T follicular helper cell (primary cell): ENCODE measurements at places on chromosomes 5 and 9.

DNA sequence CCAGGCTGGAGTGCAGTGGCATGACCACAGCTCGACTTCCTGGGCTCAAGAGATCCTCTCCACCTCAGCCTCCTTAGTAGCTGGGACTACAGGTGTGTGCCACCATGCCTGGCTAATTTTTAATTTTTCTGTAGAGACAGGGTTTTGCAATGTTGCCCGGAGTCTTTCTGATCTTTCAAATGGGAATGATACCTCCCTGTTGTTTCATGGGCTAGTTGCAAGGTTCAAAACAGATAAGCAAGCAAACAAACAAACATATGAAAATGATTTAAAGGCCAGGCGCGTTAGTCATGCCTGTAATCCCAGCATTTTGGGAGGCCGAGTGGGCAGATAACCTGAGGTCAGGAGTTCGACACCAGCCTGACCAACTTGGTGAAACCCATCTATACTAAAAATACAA, 45.3 kb upstream of the PLPP1 start:
- DNase-seq: no peak

GRCh38 chr9:130421802-130422276, 22.9 kb upstream of the ASS1 start:
- no peak for DNase-seq

DNA sequence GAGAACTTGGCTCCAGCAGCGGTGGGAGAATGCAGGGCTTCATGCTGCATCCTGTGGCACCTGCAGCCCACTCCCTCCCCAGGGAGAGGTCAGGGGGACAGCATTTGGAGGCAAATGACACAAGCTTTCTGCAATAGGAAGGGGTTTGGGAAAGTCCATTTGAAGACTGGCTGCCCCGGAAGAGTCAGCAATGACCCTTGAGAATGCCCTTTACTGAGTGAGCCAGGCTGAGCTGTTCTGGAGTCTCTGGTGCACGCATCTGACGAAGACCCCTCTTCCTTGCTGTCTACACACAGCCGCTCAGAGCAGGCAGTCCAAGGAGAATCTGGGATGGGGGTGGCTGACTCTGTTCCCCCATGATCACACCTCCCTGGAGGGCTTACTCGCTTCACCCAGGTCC, 5.5 kb upstream of the NXNL2 start:
- no peak for DNase-seq

- DNase-seq: no peak
Observed at GRCh38 chr5:173919443-173919842, 31.3 kb downstream of the CPEB4 start.

- DNase-seq: no peak
Observed at GRCh38 chr5:177015156-177015555, 7.3 kb upstream of the ZNF346 start.

GRCh38 chr5:105739732-105740131, 1931.0 kb downstream of the EFNA5 start:
- DNase-seq: no peak

DNA sequence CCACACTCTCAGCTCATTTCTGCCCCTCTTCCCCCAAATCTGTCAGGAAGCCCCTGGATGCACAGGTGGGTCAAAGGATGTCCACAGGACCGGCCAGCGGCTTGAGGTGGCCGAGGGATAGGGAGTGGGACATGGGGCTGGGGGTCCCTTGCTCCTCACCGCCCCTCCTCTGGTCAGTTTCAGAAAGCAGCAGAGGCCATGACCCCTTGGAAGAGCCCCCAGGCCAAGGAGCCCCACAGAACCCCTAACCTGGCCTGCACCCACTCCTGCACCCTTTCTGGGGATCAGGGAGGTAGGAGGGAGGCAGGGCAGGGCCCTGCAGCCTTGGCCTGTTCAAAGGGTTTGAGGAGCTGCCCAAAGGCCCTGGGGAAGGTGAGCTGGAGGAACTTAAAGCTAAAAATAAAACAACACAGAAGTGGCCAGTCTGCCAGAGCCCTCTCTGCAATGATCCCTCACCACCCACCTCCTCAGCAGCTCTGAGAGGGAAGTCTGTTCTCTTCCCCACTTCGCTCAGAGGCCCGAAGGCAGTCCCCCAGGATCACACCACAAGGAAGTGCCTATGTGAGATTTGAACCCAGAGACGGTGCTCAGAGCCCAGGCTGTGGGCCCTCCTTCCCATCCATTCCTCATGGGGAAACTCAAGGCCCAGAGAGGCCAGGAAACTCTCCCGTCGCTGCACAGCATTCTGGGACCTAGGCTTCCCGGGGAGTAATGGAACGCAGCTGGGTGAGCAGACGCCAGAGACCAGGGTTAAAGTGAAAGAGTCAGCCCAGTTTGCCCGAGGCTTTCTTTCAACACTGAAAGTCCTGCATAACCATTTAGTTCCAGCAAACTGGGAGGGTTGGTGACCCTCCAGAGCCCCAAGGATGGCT, 910 bp downstream of the ENG start:
- DNase-seq: no peak

DNA sequence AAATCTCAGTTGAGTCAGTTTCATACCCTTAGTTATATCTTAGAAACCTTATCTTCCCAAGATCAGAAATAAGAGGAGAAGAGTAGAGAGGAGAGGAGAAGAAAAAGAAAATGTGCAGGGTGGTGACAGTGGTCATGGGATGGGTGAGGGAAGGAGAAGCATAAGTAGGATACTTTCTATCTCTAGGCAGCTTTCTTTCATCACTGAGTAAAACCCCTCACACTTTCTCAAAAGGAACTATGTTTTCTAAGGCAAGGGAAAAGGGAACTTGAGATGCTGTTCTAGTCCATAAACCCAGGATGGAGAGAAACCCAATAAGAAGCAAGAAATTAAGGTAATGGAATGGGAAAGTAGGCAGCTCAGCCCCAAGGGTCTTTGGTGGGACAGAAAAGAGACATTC, 225.3 kb downstream of the MCTP1 start:
- no peak for DNase-seq

DNA sequence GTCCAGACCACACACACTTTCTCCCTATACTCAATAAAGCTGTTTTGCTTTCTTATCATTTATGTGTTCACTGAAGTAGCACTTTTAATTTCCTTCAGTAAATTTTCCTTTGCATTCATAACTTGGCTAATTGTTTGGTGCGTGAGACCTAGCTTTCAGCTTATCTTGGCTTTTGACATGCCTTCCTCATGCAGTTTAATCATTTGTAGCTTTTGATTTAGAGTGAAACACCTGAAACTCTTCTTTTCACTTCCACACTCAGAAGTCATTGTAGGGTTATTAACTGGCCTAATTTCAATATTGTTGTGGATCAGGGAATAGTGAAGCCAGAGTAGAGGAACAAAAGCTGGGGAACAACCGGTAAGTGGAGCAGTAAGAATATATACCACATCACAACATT, 114.7 kb downstream of the ST8SIA4 start:
- no peak for DNase-seq

DNA sequence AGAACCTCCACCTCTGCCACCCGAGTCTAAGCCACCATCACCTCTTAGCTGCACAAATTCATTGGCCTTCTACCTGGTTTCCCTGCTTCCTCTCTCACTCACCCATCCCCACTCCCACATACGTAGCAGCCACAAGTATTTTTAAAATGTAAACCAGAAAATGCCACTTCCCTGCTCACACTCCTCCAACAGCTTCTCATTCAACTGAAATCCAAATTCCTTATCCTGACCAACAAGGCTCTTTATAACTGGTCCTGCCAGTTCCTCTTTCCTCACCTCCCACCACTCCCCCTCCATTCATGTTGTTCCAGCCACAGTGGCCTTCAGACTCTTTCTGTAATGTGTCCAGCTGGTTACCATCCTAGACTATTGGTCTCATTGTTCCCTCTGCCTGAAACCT, 25.0 kb upstream of the PALM2AKAP2 start:
- DNase-seq: no peak

GRCh38 chr9:110249603-110250002, 6.7 kb downstream of the TXN start:
- no peak for DNase-seq

DNA sequence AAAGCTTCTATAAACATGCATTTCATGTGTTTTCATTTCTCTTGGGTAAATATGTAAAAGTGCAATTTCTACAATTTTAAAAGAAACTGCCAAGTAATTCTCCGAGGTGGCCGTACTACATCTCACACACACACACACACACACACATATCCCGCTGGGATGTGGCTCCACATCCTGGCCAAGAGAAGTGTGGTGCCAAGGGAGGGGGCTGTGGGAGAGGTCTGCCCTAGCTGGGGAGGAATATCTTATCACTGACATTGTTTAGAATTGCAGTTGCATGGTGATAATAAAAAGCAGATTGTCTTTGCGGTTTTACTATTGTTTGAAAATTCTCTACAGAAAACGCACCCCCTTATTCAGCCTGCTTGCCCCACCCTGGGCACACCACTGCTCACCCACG, 558.4 kb downstream of the BNC2 start:
- no peak for DNase-seq

DNA sequence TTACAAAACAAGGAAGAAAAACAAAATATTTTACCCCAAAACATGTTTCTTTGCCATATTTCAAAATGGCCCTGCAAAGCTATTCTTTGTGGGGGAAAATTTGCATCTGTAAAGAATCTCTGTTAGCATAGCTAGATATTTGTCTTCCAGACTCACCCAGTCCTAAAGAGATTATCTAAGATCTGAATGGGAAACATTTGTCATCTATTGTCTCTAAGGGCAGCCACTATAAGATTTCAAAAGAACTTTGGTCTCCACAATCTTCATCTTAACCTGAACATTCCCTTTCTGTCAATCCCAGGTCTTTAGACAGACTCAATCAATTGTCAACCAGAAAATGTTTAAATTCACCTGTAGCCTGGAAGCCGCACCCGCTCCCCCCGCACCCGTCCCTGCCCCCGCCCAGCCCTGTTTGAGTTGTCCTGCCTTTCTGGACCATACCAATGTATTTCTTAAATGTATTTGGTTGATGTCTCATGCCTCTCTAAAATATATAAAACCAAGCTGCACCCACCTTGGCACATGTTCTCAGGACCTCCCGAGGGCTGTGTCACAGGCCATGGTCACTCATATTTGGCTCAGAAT, 330.6 kb downstream of the RAB3C start:
- DNase-seq: no peak

DNA sequence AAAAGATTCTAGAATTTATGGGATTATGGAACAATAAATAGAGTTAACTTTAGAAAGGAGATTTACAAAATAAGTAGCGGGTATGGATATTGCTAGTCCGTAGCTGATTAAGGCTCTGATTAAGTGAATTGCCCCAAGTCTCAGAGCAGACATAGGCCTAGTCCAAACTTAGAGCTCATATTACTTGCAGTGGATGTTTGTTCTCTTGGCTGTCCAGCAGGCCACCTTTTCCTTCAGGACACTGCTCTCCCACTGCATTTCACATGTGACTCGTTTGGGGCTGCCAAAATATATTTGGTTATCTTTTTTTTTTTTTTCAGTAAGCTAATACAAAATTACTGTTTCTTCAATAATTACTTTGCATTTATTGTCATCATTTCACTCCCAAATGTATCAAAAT, 76.6 kb downstream of the ARRDC3 start:
- DNase-seq: no peak

- DNase-seq: peak; percentile 9
Observed at GRCh38 chr5:132225165-132226032, 2.3 kb downstream of the P4HA2 start.

DNA sequence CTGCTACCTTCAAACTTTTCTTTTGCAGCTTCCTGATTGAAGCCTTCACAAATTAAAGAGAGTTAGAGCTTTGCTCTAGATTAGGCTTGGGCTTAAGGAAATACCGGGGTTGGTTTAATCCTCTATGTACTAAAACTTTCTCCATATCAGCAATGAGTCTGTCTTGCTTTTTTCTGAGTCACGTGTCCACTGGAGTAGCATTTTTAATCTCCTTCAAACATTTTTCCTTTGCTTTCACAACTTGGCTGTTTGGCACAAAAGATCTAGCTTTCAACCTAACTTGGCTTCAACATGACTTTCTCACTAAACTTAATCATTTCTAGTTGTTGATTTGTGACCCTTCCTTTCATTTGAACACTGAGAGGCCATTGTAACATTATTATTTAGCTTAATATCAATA, 261.6 kb downstream of the PLK2 start:
- DNase-seq: no peak

DNA sequence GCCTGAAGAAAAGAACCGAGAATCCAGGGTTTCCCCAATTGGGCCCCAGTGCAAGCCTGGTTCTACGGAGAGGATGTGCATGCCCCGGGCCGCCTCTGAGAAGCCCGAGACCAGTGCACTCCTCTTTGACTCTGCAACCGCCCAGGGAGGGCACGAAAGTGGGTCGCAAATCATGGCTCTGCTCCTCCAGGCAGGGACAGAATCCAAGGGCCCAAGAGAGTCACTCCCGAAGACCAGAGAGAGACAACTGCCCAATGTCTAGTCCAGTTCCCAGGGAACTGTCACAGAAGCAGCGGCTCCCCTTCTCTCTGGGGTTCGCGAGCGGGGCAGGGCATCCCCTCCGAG, 107.8 kb downstream of the PSD2 start:
- no peak for DNase-seq

DNA sequence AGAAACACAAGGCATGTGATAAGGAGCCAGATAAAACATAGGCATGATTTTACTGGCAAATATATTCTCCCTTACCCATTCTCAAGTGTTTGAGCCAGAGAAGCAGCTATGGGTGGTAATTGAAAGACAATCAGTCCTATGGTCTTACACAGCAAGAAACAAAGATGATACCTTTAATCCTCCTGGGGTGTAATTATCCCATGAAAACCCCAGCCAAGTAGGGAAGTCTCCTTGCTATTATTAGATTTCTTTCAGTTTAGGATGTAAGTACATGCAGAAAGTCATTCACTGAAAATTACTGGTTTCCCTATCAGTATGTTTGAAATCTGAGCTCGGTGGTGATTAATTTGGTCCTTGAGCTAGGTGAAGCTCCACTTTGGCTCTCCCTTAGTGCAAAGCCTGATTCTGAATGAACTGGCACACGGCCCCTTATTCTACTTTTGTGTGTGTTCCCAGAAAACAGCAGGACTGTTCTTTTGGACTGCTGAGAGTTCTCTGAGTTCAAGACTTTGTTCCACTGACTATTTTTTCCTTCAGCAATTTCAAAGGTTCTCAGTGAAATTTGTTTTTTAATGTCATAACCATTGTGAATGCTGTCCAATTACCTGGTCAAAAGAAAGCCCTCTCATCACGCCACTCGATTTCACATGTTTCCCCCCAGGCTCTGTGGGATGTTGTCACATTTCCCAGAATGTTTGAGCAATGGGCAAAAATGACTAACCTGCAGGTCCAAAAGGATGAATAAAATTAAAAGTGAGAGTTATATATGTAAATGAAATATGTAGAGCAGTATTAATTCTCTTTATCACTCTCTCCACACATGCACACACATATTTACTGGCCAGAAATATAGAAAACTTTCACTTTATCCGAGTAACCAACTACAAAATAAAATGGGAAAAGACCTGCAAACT, 343.0 kb downstream of the RAB3C start:
- no peak for DNase-seq
